ENCODE measurements at places on chromosomes 1 and 21. TPM values are rescaled to one million over a fixed set of nuclear protein-coding genes. Genes with fewer than 3 reads are reported as not detected.

The DPH2 gene
- total RNA-seq: 26.7 TPM

The OR6K3 gene
- total RNA-seq: not detected

The S100A8 gene
- total RNA-seq: 0.94 TPM

The SLC9C2 gene
- total RNA-seq: not detected

The RBM11 gene
- total RNA-seq: 3.5 TPM

The PPP1R12B gene
- total RNA-seq: 27.7 TPM

The ADORA1 gene
- total RNA-seq: not detected

The SYNC gene
- not detected for total RNA-seq

DNA sequence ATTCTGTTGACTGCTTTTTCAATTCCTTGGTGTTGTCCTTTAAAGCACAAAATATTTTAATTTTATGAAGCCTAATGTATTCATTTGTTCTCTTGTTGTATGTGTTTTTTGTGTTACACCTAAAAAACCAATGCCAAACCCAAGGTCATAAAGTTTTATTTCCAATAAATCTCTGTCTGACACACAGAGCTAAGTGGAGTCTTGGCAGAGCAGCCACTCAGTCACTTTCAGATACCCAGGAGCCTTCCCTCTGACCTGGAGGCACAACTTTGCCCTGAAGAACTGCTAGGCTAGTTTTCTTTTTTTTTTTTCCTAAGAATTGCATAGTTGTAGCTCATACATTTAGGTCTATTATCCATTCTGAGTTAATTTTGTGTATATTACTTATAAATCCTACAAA lies 71.2 kb upstream of the BCL9 start:
- H3K4me3 ChIP-seq: no peak overlapping the region
- peaks cover 27% of the 10 kb centered on the region for H3K27me3 ChIP-seq
- H3K27ac ChIP-seq: no peak overlapping the region
- no peak for DNase-seq

- no peak for DNase-seq
- H3K4me1 ChIP-seq: no peaks in the 10 kb centered on the region
- H3K4me3 ChIP-seq: no peak overlapping the region
- H3K27ac ChIP-seq: no peak overlapping the region
- H3K36me3 ChIP-seq: peaks cover 16% of the 10 kb centered on the region
Measured at GRCh38 chr1:200972985-200973742, 50.4 kb downstream of the KIF21B start.

- no peak for DNase-seq
- no peaks in the 10 kb centered on the region for H3K36me3 ChIP-seq
- no peak overlapping the region for H3K4me3 ChIP-seq
- no peaks in the 10 kb centered on the region for H3K27me3 ChIP-seq
- no peak overlapping the region for H3K27ac ChIP-seq
Measured at GRCh38 chr1:116330342-116330652, 42.7 kb upstream of the ATP1A1 start.

DNA sequence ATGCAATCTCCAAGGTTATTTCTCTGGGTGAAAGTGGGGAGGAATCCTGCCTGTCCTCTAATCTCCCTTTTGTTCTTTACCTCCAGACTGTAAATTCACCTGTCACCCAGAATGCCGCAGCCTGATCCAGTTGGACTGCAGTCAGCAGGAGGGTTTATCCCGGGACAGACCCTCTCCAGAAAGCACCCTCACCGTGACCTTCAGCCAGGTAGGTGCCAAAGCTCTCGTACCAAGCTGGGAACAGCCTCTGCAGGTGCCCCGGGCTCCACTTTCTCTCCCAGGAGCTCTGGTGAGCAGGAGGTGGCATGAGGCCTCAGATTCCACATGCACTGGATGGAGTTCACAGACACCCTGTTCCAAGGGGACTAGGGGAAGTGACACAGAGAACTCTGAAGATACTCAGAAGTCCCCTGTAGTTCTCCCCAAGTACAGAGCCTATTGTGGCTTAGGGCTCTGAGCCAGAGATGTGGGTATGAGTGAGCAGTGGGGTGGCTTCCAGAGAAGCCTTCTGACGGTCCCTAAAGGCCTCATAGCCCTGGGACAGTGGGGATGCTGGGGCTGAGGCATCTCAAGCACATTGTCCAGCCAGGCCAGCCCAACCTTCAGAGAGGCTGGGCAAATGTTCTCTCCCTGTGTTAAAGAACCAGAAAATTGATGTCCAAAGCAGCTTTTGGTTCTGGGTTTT lies 30.9 kb downstream of the RASSF5 start:
- DNase-seq: no peak
- H3K27ac ChIP-seq: no peak overlapping the region
- H3K27me3 ChIP-seq: no peaks in the 10 kb centered on the region
- no peak overlapping the region for H3K4me3 ChIP-seq

GRCh38 chr1:157968946-157969345 lies 24.5 kb upstream of the KIRREL1 start:
- H3K36me3 ChIP-seq: no peaks in the 10 kb centered on the region
- H3K27me3 ChIP-seq: peaks cover 3% of the 10 kb centered on the region
- H3K4me3 ChIP-seq: no peak overlapping the region
- H3K4me1 ChIP-seq: no peaks in the 10 kb centered on the region

- peaks cover 11% of the 10 kb centered on the region for H3K4me1 ChIP-seq
- H3K4me3 ChIP-seq: no peak overlapping the region
- peaks cover 55% of the 10 kb centered on the region for H3K27me3 ChIP-seq
- H3K27ac ChIP-seq: no peak overlapping the region
- DNase-seq: peak; percentile 45
- no peaks in the 10 kb centered on the region for H3K36me3 ChIP-seq
Measured at GRCh38 chr1:228004331-228004855, 2.4 kb upstream of the WNT3A start.

GRCh38 chr1:110006516-110006915 lies 22.0 kb downstream of the AHCYL1 start:
- H3K4me3 ChIP-seq: no peak overlapping the region
- DNase-seq: no peak
- H3K27me3 ChIP-seq: no peaks in the 10 kb centered on the region
- H3K27ac ChIP-seq: no peak overlapping the region
- peaks cover 20% of the 10 kb centered on the region for H3K36me3 ChIP-seq

- no peak overlapping the region for H3K4me3 ChIP-seq
- peaks cover 10% of the 10 kb centered on the region for H3K36me3 ChIP-seq
- DNase-seq: no peak
- peaks cover 4% of the 10 kb centered on the region for H3K4me1 ChIP-seq
- no peak overlapping the region for H3K27ac ChIP-seq
Measured at GRCh38 chr1:59743324-59744091, 71.2 kb upstream of the HOOK1 start.

GRCh38 chr1:184836934-184837895 lies 82.6 kb upstream of the EDEM3 start:
- no peak overlapping the region for H3K4me3 ChIP-seq
- H3K27ac ChIP-seq: no peak overlapping the region
- no peaks in the 10 kb centered on the region for H3K27me3 ChIP-seq
- no peak for DNase-seq
- H3K4me1 ChIP-seq: peaks cover 18% of the 10 kb centered on the region
